ENCODE measurements at places on chromosomes 11 and 22. TPM values are rescaled to one million over a fixed set of nuclear protein-coding genes. Genes with fewer than 3 reads are reported as not detected.

DNA sequence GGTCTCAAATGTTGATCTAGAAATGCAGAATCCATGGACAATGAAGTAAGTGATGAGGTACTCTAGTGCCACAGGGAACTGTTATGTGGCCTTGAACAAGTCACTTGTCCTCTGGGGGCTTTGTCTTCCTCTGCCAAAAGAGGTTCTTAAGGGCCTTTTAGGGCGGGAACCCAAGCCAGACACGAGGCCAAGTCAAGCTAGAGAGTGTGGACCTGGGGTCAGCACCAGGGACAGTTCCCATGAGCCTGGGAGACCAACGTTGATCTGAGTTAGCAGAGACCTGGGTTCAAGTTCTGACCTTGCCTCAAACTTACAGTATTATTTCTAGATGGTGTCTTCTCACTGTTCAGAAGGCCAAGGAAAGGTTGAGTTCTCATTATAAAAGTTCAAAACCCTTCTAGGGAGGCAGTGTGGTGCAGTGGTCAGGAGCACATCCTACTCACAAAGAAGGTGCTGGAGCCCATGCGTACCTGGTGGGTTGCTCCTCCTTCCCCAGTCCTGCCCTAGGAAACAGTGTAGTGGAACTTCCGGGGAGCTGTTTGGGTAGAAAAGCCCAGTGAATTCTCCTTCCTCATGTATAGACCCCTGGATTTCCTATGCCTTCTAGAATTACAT lies 121.5 kb downstream of the CHST1 start:
- H3K36me3 ChIP-seq, result no peaks in the 10 kb centered on the region
- no peak overlapping the region for H3K27ac ChIP-seq
- H3K4me3 ChIP-seq, result no peak overlapping the region
- H3K27me3 ChIP-seq, result no peaks in the 10 kb centered on the region
- DNase-seq, result no peak

DNA sequence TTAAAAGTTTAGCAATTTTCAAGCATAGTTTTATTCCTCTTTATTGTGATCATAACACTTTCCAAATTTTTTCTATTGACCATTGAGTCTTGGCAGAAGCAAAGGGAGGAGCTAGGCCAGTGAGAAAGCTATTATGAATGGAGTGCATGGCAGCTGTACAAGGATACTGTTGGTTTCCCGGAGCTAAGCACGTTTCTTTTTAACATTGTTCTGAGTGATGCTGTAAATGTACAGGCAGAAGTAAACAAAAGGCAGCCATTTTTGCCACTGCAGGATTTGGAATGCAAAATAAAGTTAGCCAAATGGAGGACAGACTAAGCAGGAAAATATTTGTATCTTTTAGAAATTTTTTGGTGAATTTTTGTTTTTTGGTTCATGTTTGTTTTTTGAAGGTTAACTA lies 16.2 kb downstream of the CBL start:
- no peaks in the 10 kb centered on the region for H3K36me3 ChIP-seq
- no peaks in the 10 kb centered on the region for H3K27me3 ChIP-seq
- no peak overlapping the region for H3K27ac ChIP-seq
- H3K4me1 ChIP-seq, result no peaks in the 10 kb centered on the region
- H3K4me3 ChIP-seq, result no peak overlapping the region

Gene MIOX
- total RNA-seq, result not detected

- no peaks in the 10 kb centered on the region for H3K4me1 ChIP-seq
- H3K27ac ChIP-seq, result no peak overlapping the region
- DNase-seq, result no peak
- H3K4me3 ChIP-seq, result no peak overlapping the region
- H3K27me3 ChIP-seq, result no peaks in the 10 kb centered on the region
Measured at GRCh38 chr11:32034680-32035079, 56.2 kb upstream of the RCN1 start.

Gene CASTOR1
- total RNA-seq, result 26.6 TPM

Gene FXYD6
- 25.0 TPM for total RNA-seq

DNA sequence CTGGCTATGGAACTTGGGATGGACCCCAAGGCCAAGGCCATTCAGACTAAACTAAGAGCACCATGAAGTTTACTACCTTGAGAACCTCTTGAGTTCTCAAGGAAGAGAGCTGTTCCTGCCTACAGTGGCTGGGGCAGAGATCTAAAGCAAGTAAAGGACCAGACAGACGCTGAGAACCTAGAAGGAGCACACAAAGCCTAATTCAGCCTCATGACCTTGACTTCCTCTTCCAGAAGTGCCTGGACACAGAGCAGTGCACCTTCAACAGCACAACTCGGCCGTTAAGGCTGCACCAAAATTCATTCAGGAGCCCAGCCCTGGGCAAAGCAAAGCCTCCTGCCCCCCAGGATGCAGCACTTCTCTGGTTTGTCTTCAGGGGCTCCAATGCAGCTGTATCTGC lies 82.9 kb upstream of the AKIP1 start:
- peak overlapping the region; percentile 36 for H3K27ac ChIP-seq
- DNase-seq, result no peak
- no peak overlapping the region for H3K4me3 ChIP-seq
- peaks cover 6% of the 10 kb centered on the region for H3K4me1 ChIP-seq
- no peaks in the 10 kb centered on the region for H3K27me3 ChIP-seq

Gene GAL
- 1.3 TPM for total RNA-seq

DNA sequence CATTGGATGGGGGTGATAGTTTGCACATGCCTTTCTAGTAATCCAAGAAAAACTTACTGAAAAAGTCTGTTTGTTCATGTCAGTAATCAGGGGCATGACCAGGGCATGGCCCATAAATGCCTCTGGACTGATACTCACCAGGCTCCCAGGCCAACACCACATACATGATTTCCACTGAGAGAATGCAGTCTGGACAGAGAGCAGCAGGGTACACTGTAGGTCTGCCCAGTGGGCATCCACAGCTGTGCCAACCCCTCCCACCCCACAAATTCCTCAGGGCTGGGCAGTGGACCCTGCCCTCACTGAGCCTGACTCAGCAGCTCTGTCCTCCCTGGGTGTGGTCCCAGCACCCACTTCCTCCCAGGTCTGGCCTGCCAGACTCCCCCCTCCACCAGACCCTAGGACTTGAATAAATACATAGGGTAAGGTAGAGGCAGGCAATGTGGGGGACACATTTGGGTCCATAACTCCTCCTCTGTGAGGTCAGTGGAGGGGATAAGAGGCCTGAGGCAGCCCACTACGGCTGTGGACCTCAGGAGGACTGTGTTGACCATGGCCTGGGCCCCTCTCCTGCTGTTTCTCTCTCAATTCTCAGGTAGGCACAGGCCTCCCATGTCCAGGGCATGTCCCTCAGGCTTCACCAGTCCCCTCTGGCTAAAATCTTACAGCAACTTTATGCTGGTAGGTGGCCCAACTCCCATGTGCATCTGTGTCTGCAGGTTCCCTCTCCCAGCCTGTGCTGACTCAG lies 92.2 kb upstream of the TOP3B start:
- no peak for DNase-seq
- H3K36me3 ChIP-seq, result no peaks in the 10 kb centered on the region
- no peaks in the 10 kb centered on the region for H3K27me3 ChIP-seq
- H3K27ac ChIP-seq, result no peak overlapping the region
- H3K4me1 ChIP-seq, result no peaks in the 10 kb centered on the region

Gene SMC1B
- not detected for total RNA-seq

GRCh38 chr22:17639247-17639741 lies 737 bp downstream of the BCL2L13 start:
- no peaks in the 10 kb centered on the region for H3K27me3 ChIP-seq
- H3K4me3 ChIP-seq, result peak overlapping the region; percentile 75
- DNase-seq, result no peak
- no peaks in the 10 kb centered on the region for H3K36me3 ChIP-seq
- H3K4me1 ChIP-seq, result no peaks in the 10 kb centered on the region

GRCh38 chr11:76206327-76207081 lies at the start of gene WNT11:
TSS of gene WNT11 (minus strand) at chr11:76206502. CDS start at chr11:76206407, 95 bp downstream.
- H3K4me1 ChIP-seq, result no peaks in the 10 kb centered on the region
- H3K36me3 ChIP-seq, result no peaks in the 10 kb centered on the region
- H3K27me3 ChIP-seq, result no peaks in the 10 kb centered on the region
- peak within 1 kb of the TSS; percentile 82 for H3K4me3 ChIP-seq
- no peak within 1 kb of the TSS for H3K27ac ChIP-seq

Gene SC5D
- total RNA-seq, result 54.7 TPM

- H3K4me3 ChIP-seq, result no peak overlapping the region
- no peak overlapping the region for H3K27ac ChIP-seq
- DNase-seq, result no peak
- H3K36me3 ChIP-seq, result peaks cover 5% of the 10 kb centered on the region
Measured at GRCh38 chr11:130237282-130238006, 77.3 kb downstream of the ZBTB44 start.

Gene DRD4
- total RNA-seq, result 0.29 TPM

DNA sequence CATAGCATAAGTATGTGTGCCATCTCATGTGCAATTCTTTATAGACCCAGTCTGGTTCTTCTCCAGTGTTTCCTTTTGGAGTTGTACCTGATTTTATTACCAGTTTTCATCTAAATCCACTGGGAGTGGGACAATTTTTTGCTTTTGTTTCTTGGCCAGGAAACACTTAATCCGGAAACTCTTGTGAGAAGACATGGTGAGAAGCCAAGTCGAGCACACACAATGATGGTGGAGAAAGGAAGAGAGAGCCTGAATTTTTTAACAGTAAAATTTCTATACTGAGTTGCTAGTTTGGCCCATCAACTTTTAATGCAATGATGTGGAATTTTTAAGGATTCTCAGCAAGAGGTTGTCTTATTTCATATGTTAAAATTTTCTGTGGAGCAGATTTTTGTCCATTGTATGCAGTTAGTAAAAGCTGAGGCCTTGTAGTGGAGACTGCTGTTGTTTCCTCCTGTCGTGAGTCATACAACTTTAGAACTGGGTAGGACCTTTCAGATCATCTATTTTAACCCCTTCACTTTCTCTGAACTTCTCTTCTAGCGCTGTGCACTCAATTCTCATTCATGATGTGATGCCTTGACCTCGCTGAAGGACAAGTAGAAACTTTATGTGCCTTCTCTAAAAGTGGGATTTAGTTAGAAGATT lies 17.1 kb downstream of the FAR1 start:
- H3K27me3 ChIP-seq, result no peaks in the 10 kb centered on the region
- no peaks in the 10 kb centered on the region for H3K36me3 ChIP-seq
- DNase-seq, result no peak
- no peak overlapping the region for H3K27ac ChIP-seq
- H3K4me3 ChIP-seq, result no peak overlapping the region
- no peaks in the 10 kb centered on the region for H3K4me1 ChIP-seq

DNA sequence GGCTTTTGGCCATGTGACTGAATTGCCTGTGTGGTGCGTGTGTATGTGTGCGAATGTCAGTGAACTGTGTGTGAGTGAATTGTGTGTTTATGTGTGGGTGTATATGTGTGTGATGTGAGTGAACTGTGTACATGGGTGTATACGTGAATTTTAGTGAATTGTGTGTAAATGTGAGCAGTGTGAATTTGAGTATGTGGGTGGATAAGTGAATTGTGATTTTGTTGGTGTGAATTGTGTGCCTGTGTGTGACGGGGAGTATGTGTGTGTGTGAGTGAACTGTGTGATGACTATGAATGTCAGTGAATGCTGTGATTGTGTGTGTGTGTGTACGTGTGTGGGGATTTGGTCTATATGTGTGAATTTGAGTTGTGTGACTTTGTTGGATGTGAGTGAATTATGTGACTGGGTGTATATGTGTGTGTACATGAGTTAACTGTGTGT lies 3.5 kb downstream of the DDTL start:
- H3K27me3 ChIP-seq, result no peaks in the 10 kb centered on the region
- no peak overlapping the region for H3K27ac ChIP-seq
- no peak overlapping the region for H3K4me3 ChIP-seq
- no peaks in the 10 kb centered on the region for H3K4me1 ChIP-seq

Gene RASGRP2
- total RNA-seq, result 12.5 TPM

DNA sequence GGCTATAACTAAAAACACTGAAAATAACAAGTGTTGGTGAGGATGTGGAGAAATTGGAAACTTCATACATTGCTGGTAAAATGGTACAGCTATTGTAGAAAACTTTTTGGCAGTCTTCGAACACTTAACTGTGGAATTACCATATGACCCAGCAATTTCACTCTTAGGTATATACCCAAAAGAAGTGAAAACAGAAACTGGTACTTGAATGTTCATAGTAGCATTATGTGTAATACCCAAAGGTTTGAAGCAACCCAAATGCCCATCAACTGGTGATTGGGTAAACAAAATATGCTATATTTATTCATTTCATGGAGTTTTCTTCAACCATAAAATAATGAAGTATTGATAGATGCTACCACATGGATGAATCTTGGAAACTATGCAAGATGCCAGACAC lies 40.8 kb upstream of the FTH1 start:
- H3K4me3 ChIP-seq, result no peak overlapping the region
- H3K36me3 ChIP-seq, result no peaks in the 10 kb centered on the region
- H3K4me1 ChIP-seq, result no peaks in the 10 kb centered on the region
- DNase-seq, result no peak

GRCh38 chr11:7098235-7098832 lies 9.5 kb downstream of the RBMXL2 start:
- no peak for DNase-seq
- H3K27ac ChIP-seq, result no peak overlapping the region
- no peak overlapping the region for H3K4me3 ChIP-seq
- no peaks in the 10 kb centered on the region for H3K36me3 ChIP-seq
- H3K27me3 ChIP-seq, result no peaks in the 10 kb centered on the region
- H3K4me1 ChIP-seq, result no peaks in the 10 kb centered on the region

DNA sequence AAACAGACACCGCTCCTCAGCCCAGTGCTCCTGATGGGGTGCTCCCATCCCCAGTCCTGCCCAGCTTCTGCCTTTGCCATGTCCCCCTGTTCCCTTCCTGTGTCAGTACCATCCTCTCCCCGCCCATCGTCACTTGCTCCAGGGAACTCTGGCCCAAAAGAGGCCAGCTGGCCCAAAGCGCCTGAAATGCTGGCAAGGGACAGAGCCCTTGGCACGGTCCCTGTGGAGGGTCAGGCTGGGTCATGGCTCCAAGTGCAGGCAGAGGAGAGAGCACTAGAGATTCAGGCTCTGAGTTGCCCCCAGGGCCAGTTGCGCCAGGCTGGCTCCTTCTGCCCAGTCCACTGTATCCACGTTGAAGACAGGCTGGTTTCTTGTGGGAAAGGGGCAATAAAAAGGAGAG lies 8.4 kb upstream of the HDHD5 start:
- DNase-seq, result peak; percentile 58
- no peaks in the 10 kb centered on the region for H3K36me3 ChIP-seq
- H3K27ac ChIP-seq, result no peak overlapping the region
- no peak overlapping the region for H3K4me3 ChIP-seq
- H3K4me1 ChIP-seq, result peaks cover 3% of the 10 kb centered on the region

DNA sequence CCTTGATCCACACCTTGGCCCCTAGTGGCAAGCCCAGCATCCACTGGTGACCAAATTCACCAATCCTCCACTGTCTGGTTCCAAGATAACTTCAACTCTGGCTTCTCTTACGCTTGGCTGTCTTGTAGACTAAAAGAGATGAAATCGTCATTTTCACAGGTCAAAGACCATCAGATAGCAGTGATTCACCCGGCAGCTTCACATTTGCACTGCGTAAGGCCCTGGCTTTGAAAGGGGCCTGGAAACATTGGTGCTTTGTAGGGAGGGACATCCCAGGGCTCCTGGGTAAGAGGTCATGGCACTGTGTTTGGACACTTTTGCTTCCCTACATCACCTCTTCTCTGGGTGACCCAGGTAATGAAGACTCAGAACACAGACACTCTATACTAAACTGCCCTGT lies 30.1 kb upstream of the FADD start:
- peak overlapping the region; percentile 38 for H3K27ac ChIP-seq
- H3K36me3 ChIP-seq, result no peaks in the 10 kb centered on the region
- DNase-seq, result no peak
- peaks cover 10% of the 10 kb centered on the region for H3K4me1 ChIP-seq
- H3K4me3 ChIP-seq, result no peak overlapping the region
- no peaks in the 10 kb centered on the region for H3K27me3 ChIP-seq
